Neural progenitor cell (in vitro differentiated cells): ENCODE measurements at places on chromosomes 7 and 10. TPM values are rescaled to one million over a fixed set of nuclear protein-coding genes. Genes with fewer than 3 reads are reported as not detected.

Gene GPER1
- total RNA-seq: 1.2 and 1.3 TPM in 2 replicates

Gene GSDME
- total RNA-seq: 12.8 and 15.5 TPM in 2 replicates

Gene SLC16A9
- total RNA-seq: 39.6 and 48.5 TPM in 2 replicates

Gene MAT1A
- 0.19 TPM in 1 of 2 replicates, not detected in the other for total RNA-seq

Gene EVX1
- total RNA-seq: not detected in 2 replicates

Gene NODAL
- not detected in 2 replicates for total RNA-seq

Gene OR2A25
- total RNA-seq: not detected in 2 replicates

Gene C10orf143
- 1.1 and 1.6 TPM in 2 replicates for total RNA-seq

Gene UPK3B
- 0.12 TPM in 1 of 2 replicates, not detected in the other for total RNA-seq

Gene SPDYE1
- not detected in 2 replicates for total RNA-seq

DNA sequence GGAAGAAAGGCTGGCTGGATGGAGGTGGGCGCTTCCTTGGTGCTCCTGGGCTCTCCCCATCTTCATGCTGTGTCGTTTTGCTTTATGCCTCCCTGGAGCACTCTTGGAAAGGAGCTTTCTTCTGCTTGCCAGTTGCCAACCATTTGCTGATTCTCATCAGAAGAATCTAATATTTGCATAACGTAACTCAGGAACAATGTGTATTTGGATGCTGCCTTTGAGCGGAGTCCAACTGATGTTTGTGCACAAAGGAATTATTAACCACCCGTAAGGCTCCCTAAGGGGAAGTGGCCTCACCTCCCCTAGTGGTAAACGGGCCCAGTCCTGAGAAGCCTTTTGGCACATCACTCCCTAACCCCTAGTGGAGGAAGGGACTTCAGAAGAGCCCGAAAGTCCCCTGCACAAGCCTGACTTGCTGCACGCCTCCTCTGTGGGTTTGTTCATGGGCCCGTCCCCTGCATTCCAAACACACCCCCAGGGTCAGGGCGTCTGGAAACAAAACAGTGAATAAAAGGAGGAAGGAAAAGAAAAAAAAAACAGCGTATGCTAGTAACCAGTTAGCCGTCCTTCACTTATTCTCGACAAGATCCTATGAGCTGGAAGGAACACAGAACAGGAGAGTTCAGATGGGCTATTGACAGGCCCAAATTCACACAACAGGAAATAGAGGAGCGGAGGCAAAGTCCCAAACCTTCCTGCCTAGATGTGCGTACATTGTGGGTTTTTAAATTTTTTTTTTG is 602.2 kb downstream of the LRMDA start:
- peak; percentile 38 for DNase-seq

DNA sequence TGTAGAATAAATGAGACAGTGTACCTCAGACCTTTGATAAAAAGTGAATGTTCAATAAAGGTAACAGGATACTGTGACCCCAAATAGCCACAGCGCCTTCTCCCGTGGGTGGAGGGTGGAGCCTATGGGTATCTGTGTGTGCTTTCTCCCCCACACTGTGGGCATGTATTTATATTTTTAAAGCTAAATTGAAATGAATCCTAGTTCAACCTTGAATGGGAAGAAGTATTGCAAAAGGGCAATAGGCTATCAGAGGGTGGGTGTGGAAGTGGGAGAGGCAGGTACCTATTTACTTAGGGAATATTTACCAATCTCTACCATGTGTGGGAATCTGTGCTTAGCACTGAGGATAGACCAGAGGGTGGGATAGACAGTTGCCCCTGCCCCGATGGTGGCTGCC is 68.9 kb downstream of the PFKFB3 start:
- no peak for DNase-seq

- no peak for DNase-seq
Measured at GRCh38 chr7:44110719-44111635, 6.8 kb downstream of the AEBP1 start.

DNA sequence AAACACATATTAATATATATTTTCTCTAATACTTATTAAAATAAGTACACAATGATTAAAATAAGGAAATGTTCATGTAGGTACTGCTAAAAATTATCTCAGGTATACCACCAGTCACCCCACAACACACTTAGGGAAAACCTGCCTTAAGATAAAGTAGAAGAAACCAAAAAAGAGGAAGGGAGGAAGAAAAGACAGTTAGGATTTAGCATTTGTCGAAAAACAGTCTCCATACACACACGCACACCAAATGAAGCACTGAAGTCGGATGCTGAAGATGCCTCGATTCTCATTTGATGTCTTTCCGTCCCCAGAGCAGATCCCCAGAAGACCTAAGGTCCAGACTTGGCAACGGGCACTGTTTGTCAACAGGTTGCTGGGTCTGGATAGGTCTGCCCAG is 30.0 kb upstream of the ARID5B start:
- DNase-seq: no peak

GRCh38 chr7:136971776-136972175 is 103.3 kb downstream of the CHRM2 start:
- no peak for DNase-seq

GRCh38 chr7:138460649-138461607 is 869 bp downstream of the TRIM24 start:
- DNase-seq: peak; percentile 75

GRCh38 chr10:102450374-102451104 is 804 bp downstream of the C10orf95 start:
- DNase-seq: peak; percentile 82

DNA sequence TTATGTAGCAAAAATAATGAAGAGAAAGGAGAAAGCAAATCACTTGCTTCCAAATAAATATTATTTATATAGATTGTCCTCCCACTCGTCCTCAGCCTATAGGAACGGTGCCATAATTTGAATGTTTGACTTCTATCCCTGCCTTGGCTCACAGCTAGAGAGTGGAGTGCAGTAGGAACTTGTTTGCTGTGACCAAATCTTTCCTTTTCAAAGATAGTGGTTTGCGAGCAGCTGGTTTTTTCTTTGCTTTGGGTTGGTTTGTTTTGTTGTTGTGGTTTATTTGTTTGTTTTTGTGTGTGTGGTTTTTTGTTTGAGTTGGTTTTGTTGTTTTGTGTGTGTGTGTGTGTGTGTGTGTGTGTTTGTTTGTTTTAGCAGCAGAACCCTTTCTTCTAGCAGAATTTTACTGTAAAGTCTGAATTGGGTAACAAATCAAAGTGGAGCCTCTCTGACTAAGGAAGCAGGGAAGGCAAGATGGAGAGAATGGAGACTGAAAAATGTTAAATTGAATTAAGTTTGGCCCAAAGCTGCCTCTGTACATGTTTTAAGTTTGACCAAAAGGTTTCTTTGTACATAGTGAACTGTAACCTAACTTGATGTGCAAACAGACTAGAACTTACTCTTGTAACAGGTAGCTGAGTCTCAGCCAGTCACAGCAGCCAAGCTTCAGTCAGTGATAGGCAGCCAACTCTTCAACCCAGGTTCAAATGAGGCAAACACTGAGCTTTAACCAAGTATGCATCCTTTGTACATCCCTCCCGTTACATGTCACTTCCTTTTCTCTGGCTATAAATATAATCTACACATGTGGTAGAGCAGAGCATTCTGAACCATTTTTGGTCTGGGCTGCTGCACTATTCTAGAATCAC is 149.5 kb upstream of the LRGUK start:
- no peak for DNase-seq

DNA sequence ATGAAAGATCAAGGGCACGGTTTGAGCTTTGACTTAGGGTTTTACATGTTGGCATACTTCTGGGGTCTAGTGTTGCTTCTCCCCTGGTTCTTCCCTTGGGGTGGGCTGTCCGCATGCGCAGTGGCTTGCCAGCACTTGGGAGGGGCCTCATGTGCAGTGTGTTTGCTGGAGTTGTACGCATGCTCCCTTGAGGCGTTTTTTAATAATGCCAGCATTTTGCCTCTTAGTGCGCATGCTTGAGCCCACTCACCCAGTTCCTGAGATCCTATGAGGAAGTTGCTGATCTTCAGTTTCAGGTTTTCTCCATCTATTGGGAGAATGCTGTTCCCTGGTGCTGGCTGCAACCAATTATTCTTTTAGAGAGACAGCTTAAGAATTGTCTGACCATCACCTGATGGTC is 113.4 kb upstream of the GPR141 start:
- DNase-seq: no peak

- no peak for DNase-seq
Measured at GRCh38 chr10:86104611-86105145, 261.9 kb downstream of the GRID1 start.

GRCh38 chr7:129433847-129434674 is at the start of gene STRIP2:
TSS of gene STRIP2 (plus strand) at chr7:129434432. CDS start at chr7:129434473, 41 bp downstream.
- DNase-seq: peak; percentile 98

- DNase-seq: no peak
Measured at GRCh38 chr10:91711885-91712680, 79.2 kb upstream of the PPP1R3C start.

DNA sequence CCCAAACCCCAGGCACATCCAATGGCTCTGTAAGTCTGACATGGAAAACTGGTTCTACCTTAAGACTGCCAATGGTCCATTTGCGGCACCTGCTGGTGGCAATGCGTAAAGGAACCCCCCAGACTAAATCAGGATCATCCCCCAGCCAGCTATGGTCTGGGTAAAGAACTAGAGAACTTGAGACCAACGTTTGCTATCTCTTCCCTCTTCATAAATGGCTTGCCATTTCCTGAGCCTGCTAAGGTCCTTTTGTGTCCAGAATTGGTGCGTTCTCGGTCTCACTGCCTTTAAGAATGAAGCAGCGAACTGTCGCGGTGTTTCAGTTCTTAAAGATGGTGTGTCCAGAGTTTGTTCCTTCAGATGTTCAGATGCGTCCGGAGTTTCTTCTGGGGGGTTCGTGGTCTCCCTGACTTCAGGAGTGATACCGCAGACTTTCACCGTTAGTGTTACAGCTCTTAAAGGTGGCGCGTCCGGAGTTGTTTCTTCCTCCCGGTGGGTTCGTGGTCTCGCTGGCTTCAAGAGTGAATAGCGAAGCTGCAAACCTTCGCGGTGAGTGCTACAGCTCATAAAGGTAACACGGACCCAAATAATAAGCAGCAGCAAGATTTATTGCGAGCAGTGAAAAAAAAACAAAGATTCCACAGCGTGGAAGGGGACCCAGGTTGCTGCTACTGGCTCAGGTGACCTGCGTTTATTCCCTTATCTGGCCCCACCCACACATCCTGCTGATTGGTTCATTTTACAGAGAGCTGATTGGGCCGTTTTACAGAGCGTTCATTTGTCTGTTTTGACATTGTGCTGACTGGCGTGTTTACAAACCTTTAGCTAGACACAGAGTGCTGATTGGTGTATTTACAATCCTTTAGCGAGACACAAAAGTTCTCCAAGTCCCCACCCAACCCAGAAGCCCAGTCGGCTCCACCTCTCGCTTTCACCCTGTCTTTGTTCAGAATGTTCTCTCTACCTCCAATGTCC is 95.4 kb downstream of the ELMO1 start:
- DNase-seq: peak; percentile 31

- no peak for DNase-seq
Measured at GRCh38 chr10:55822096-55822495, 539.0 kb downstream of the ZWINT start.

- no peak for DNase-seq
Measured at GRCh38 chr10:722281-723060, 33.0 kb upstream of the DIP2C start.

DNA sequence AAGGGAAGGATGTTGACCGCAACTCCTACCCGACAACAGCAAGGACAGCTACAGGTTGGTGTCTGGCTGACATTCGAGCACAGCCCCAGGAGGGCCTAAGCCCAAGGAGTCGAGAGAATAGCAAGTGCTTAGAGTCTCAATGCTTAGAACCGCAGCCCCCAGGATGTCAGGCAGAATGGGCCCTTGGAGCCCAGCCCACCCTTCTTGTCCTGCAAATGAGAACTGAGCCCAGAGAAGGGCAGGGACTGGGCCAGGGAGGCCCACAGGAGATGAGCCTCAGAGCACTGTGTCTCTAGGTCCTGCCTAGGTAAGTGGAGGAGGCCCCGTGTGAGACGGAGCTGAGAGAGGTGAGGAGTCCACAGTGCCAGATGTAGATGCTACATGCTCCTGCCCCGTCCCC is 173.3 kb upstream of the ZMIZ1 start:
- peak; percentile 42 for DNase-seq

GRCh38 chr10:128843972-128844371 is 623.1 kb upstream of the MGMT start:
- DNase-seq: no peak

DNA sequence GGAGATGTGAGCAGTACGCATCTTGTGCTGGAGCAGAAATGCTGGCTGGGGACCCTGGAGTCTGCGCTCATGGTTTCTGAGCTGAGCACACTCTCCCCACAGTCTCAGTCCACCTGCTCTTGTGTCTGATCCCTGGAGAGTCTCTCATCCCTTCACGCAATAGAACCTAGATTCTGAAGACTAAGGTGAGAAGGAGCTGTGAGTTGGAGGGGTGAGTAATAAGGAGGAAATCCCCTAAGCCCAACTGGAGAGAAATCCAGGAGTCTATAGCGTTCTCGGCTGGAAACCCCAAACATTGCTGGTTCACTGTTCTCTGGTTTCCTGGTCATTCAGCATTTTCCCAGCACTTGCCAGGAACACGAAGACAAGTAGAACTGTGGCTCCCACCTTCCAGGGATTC is 68.3 kb upstream of the SMNDC1 start:
- no peak for DNase-seq

DNA sequence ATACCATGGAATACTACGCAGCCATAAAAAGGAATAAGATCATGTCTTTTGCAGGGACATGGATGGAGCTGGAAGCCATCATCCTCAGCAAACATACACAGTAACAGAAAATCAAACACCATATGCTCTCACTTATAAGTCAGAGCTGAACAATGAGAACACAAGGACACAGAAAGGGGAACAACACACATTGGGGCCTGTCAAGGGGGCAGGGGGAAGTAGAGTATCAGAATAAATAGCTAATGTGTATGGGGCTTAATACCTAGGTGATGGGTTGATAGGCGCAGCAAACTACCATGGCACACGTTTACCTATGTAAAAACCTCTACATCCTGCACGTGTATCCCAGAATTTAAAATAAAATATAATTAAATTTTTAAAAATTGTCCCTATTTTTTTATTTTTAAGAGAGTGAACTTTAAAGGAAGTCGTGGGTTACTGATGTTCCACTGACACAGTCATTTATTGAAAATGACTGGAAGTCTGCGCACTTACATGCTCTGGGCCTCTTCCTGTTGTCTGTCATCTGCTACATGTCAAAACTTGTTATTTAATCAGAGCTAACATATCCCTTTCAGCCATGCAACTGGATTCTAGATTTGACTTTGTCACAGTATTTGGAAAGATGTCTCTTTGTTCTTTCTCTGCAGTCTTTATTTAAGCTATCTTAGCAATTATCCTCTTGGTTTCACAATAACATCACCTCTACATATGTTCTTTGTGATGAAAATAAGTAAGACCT is 73.7 kb upstream of the ABCB5 start:
- DNase-seq: no peak

- DNase-seq: peak; percentile 78
Measured at GRCh38 chr10:80924063-80924952, 386.6 kb downstream of the SH2D4B start.

- DNase-seq: no peak
Measured at GRCh38 chr7:2715341-2716231, 27.6 kb downstream of the AMZ1 start.

GRCh38 chr10:78473006-78473405 is 439.3 kb downstream of the RPS24 start:
- DNase-seq: peak; percentile 62

DNA sequence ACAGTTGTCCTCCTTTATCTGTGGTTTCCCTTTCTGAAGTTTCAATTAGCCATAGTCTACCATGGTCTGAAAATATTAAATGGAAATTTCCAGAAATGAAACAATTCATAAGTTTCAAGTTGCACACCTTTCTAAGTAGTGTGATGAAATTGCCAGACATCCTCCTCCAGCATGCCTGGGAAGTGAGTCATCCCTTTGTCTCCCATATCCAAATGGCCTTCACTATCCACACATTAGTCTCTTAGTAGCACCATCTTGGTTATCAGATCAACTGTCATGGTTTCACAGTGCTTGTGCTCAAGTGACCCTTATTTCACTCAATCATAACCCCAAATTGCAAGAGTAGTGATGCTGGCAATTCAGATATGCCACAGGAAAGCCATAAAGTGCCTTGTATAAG is 83.4 kb upstream of the PPP1R9A start:
- DNase-seq: no peak
